ENCODE measurements at places on chromosomes 11 and 22. TPM values are rescaled to one million over a fixed set of nuclear protein-coding genes. Genes with fewer than 3 reads are reported as not detected.
A peak's percentile ranks its signal among the peaks of the same experiment; 100 is the strongest.

DNA sequence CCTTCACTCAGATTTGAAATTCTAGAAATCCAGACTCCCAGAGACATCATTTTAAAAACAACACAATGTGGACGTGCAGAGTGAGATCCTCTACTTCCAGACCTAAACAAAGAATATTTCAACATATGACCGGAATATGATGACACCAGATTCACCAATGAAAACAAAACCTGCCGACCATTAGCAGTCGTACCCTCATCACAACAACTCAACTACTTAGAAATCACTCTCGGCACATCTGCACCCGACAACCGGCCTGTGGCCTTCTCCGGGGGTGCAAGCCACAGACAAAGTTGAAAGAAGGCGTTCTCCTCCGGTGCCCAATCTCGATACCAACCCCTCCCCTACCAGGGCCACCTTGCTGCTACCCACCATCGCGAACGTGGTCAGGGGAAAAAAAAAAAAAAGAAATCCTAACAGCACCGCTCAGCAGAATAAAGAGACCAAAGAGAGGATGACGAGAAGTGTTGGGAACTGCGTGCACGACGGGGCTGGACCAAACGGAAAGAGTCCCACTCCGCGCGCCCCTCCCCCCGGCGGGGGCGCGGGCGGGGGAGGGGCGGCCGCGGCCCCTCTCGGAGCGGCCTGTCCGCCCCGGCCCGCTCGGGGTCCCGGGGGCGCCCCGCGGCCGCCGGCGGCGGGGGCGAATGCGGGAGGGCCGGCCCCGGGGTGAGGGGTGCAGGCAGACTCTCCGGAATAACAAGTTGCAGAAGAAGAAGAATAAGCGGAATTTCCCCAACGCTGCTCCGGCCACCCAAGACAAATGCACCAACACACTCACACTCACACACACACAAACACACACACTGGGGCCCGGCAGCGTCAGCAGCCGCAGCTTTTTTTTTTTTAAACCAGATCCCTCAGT lies 1.7 kb downstream of the PHF21A start:
- DNase-seq = peak; percentile 77

GRCh38 chr22:46008836-46009596 lies 32.1 kb upstream of the WNT7B start:
- no peak for DNase-seq

DNA sequence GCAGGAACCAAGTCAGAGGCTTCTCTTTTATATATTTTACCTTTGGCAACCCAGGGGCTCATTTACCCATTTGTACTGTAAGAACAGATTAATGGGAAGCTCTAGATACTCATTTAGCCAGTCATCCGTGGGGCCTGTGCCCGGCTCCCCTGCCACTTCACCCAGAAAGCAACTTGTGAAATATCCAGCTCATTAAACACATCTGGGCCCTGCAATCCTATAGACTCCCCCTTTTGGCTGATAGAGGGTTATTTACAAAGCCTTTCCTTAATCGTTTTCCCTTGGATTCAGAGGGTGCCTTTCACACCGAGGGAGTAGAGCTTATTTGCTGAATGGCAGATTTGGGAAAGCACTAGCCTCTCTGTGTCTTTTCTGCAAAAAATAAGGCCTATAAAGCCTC lies 118.7 kb upstream of the SORL1-AS1 start:
- DNase-seq = no peak

GRCh38 chr11:4181782-4182721 lies 87.5 kb downstream of the RRM1 start:
- peak; percentile 37 for DNase-seq

Gene MRGPRE
- total RNA-seq = 0.17 TPM
